ENCODE measurements at places on chromosomes 6 and 20. TPM values are rescaled to one million over a fixed set of nuclear protein-coding genes. Genes with fewer than 3 reads are reported as not detected.

GRCh38 chr6:81909162-81909561, 156.7 kb upstream of the TENT5A start:
- no peak for DNase-seq

DNA sequence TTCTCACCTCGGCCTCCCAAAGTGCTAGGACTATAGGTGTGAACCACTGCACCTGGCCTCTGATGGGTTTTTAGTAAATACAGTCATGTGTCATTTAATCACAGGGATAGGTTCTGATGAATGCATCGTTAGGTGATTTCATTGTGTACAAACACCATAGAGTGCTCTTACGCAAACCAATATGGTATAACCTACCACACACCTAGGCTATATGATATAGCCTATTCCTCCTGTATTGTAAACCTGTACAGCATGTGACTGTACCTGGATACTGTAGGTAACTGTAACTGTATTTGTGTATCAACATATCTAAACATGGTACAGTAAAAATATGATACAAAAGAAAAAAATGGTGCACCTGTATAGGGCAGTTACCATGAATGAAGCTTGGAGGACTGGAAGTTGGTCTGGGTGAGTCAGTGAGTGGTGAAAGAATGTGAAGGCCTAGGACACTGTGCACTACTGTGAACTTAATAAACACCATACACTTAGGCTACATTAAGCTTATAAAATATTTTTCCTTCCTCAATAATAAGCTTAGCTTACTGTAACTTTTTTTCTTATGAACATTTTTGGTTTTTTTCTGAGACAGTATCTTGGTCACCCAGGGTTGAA, 10.0 kb downstream of the BICRAL start:
- DNase-seq: no peak

- DNase-seq: no peak
Observed at GRCh38 chr20:50280851-50281655, 90.4 kb downstream of the CEBPB start.

DNA sequence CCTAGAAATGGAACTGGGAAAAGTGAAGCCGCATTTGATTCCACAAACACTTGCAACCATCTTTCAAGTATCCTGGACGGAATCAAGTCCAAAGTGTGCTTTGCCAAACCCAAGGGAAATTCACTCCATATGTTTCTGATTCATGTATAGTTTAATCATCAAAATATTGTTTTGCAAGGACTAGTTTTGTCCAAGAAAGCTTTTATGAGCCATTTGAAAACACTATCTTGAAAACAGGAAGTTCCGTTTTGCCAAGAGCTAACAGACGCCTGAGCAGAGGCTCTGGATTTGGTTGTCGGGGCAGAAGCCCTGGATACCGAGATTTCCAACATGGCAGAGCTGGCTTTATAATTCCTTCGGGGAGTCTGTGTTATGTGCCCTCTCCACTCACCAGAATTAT, 251.1 kb downstream of the PHACTR1 start:
- DNase-seq: no peak

GRCh38 chr6:54085047-54085446, 26.2 kb upstream of the MLIP start:
- DNase-seq: no peak

- DNase-seq: no peak
Observed at GRCh38 chr6:100962466-100962865, 81.3 kb upstream of the ASCC3 start.

- DNase-seq: no peak
Observed at GRCh38 chr20:44426879-44427790, 48.5 kb upstream of the TTPAL start.

DNA sequence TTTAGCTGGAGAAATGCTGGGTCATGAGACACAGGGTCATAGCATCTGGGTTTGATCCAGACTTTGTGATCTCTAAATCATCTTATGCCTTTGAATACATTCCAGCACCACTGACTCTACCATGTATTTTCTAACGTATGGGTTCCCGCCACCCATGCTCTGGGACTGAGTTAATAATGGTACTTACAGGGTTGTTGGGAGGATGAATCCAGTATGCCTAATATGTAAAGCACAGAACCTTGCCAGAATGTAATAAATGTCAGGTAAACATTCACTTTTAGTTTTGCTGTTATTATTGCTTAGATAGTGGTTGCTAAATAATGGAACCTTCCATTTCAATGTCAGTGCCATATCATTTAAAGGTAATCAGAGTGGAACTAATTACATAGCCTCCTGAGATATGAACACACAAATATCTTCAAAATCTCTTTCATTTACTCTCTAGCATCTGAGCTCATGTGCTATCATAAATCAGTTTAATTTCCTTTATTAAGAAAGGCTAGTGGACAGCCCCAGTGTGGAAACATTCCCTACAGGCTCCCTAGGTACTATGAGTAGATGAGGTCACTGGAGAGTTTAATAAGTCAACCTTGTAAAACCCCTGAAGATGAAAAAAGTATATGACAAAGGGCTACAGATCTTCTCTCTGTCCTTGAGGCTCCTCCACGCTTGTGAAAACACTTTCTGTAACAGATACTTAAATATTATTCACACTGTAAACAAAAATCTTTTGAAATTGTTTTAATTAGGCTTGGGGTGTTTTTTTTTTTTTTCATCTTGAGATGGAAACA, 226.6 kb downstream of the ALDH8A1 start:
- DNase-seq: no peak

DNA sequence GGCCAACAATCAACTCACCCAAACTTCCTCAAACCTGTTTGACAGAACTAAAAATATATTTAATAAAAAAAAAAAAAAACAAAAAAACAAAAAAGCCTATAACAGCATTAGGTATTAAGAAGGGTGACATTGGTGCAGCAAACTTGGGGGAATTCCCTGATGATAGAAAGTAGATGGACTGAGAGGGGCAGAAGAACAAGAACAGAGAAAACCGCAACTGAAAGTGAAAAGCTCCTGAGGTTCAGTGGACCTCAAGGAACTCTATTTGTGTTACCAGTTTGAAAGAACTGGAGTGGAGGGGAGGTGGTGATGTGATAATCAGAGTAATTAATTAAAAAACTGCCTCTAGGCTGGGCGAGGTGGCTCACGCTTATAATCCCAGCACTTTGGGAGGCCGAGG, 53.8 kb downstream of the MACROD2 start:
- no peak for DNase-seq

DNA sequence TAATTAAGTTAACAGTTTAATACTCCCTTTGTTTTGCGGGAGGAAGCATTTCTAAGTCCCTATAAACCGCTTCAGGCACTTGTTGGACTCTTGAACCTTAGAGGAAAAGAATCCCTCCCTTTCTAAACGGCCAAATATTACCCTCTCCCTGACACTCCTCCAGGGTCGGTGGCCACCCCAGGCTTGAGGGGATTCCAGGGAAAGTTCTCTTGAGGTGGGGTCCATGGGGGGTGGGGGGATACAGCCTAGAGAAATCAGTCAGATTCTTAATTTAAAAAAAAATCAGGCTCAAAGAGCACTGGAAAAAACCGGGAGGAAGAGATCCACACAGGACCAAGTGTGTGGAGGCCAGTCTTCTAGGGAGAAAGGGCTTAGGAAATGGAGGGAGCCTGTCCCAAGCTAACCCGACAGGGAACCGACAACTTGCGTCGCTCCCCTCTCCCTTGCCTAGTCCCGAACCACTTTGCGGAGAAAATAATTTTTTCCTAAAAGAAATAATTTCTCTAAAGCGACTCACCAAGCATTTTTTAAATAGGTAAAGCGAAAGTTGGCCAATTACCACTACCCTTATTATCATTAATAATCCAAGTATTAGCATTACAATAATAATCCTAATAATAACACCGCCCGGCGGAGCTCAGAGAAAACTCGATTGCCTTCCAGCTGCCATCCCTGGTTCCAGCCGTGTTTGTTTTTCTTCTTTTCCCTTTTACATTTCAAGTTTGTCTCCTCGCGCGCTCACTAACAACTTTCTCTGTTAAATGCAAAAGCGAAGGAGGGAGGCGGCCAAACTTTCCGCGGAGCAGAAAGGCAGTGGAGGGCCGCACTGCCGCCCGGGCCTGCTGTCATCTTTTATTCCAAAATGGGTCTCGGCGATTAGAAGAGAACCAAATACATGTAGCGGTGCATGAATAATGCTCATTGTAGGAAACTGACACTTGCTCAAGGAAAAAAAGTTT, 4.8 kb downstream of the NR2E1 start:
- DNase-seq: no peak

- DNase-seq: no peak
Observed at GRCh38 chr6:106417572-106418147, 57.1 kb downstream of the CRYBG1 start.

DNA sequence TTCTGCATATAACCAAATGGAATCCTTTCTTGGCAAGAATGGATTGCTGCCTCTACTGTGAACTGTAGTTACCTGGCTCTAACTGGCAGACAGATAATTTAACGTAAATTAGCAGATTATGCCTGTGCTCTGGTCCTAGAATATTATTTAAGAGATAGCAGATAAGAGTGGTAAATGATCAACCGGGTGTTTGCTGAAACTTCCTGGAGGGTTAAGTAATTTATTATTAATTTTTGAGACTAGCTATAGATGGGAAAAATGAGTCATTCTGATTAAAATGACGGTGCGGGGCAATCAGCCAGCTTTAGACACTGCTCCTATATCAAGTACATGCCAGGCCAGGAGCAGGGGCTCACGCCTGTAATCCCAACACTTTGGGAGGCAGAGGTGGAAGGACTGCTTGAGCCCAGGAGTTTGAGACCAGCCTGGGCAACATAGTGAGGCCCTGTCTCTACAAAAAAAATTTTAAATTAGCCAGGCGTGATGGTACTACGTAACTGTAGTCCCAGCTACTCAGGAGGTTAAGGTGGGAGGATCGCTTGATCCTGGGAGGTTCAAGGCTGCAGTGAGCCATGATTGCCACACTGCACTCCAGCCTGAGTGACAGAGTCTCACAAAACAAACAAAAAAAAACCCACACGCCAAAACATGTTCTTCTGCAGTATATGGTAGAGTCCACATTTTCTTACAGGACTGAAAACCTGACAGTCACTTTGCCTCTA, 22.6 kb downstream of the B4GALT5 start:
- DNase-seq: peak; percentile 74

GRCh38 chr6:140736231-140736630, 1361.8 kb upstream of the CITED2 start:
- no peak for DNase-seq

DNA sequence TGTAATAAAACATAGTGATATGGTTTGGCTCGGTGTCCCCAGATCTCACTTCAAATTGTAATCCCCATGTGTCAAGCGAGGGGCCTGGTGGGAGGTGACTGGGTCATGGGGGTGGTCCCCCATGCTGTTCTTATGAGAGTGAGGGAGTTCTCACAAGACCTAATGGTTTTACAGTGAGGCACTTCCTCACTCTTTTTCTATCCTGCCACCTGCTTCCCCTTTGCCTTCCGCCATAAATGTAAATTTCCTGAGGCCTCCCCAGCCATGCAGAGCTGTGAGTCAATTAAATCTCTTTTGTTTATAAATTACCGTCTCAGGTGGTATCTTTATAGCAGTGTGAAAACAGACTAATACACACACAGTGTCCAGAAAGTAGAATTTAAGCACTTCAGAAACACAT, 78.5 kb downstream of the REPS1 start:
- DNase-seq: no peak

- DNase-seq: no peak
Observed at GRCh38 chr20:24693466-24694156, 224.2 kb downstream of the SYNDIG1 start.

DNA sequence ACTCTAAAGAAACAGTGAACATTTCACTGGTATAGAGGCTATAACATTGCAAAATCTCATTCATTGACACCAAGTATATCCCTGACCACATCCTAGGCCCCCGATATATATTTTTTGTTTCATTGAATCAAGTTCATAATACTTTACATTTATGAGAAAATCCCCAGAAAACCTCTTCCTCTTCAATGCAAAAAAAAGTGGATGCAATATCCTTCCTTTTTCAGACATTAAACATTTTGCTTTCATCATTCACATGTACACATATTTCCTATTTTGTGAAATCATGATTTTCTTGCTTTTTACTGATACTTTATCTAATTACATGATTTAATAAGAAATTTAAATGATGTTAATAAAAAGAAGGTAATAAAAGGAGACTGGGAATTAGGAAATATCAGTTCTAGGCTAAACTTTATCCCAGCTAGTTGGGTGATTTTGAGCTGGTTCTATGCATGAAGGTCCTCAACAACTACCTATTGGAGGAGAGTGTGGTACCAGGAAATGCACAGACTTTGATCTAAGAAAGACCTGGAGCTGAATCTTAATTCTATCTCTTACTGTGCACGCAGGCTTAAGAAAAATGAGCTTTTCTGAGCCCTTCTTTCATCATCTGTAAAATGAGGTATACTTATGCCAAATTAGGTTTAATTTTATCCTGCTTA, 4.9 kb downstream of the SYNE1 start:
- DNase-seq: no peak

DNA sequence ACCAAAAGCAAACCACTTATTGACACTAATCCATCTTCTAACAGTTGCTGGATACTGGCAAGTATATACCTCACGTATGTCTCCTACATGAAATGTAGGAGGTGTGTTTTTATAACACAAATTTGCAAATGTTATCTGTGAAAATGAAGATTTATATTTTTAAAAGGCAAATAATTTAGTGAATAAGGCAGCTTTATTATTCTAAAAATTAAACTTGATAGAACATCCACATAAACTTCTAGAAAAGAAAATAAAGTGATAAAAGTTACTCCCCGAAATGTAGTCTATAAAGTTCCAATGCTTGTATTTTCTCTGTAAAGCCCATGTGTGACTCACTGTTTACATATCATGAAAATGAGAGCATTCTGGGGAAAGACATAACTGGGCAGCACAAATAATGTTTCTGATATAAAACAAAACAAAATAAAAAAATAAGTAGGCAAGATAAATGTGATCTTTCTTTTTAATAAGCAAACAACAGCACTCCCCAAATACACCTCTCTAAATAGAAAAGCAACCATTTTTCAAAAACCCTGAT, 84.4 kb downstream of the MAP7 start:
- no peak for DNase-seq

DNA sequence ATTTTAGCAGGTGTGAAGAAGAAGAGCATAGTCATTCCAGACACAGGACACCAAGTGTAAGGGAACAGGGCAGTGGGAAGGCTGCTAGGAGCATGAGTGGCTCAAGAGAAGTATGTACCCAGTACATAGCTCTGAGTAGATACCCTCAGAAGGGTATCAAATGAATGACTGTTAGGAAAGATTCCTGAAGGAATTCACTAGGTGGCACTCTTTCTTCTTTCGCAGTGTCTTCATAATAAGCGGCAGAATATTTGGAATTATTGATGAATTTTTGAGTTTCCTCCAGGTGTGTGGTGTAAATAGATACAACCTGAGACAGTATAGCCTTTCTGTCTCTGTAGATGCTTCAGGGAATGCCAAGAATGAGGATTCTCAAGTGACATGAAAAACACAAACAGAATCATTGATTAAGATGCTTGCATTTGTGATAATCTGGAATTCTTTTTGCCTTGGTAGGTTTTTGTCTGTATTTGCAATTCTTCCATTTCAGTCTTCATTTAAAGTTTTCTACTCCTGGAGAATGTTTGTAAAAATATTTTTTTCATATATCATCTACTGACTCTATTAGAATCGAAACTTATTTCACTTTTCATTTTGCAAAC, 264.3 kb upstream of the RIMS1 start:
- DNase-seq: no peak

DSP gene
- total RNA-seq: 117 TPM

MRPS18B gene
- 24.5 TPM for total RNA-seq

NEU1 gene
- total RNA-seq: 22.8 TPM

IDH3B gene
- 31.9 TPM for total RNA-seq

RAET1L gene
- total RNA-seq: not detected

AKIRIN2 gene
- 7.9 TPM for total RNA-seq

DLK2 gene
- total RNA-seq: 0.22 TPM

MYT1 gene
- total RNA-seq: 0.24 TPM

PDYN gene
- not detected for total RNA-seq
